Nephron progenitor cell (in vitro differentiated cells): ENCODE measurements at places on chromosomes 7 and 10.

DNA sequence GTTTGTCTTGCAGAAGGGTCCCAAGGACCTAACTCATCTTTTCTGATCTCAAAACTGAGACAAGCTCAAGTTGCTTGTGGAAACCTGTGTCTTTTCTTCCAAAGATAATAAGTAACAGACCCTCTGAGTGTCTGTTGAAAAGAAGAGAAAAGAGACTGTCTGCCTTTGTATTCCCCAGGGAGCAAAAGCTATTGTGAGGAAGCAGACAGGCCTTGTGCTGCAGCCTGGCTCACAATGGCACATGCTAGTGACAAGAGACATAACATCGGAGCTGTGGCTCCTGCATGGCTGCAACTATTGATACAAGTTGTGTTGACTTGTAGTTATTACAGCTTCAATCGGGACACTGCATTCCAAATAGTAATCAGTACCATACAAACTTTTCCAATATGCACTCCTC lies 202.9 kb downstream of the DKK1 start:
- peaks cover 19% of the 10 kb centered on the region for H3K4me1 ChIP-seq
- DNase-seq, result peak; percentile 18
- H3K27me3 ChIP-seq, result no peaks in the 10 kb centered on the region

- H3K4me3 ChIP-seq, result no peak overlapping the region
- no peak overlapping the region for H3K27ac ChIP-seq
- H3K4me1 ChIP-seq, result peaks cover 49% of the 10 kb centered on the region
These were observed 61.0 kb upstream of the NANOS1 start for GRCh38 chr10:118968482-118968881.

- no peak overlapping the region for H3K4me3 ChIP-seq
- H3K36me3 ChIP-seq, result no peaks in the 10 kb centered on the region
- H3K4me1 ChIP-seq, result peaks cover 35% of the 10 kb centered on the region
- no peak for DNase-seq
These were observed 112.0 kb downstream of the NPTX2 start for GRCh38 chr7:98729121-98729520.

GRCh38 chr7:91633013-91633441 lies 247.5 kb downstream of the MTERF1 start:
- no peak overlapping the region for H3K4me3 ChIP-seq
- H3K36me3 ChIP-seq, result no peaks in the 10 kb centered on the region
- no peak for DNase-seq
- no peaks in the 10 kb centered on the region for H3K4me1 ChIP-seq
- H3K27me3 ChIP-seq, result peaks cover 3% of the 10 kb centered on the region

DNA sequence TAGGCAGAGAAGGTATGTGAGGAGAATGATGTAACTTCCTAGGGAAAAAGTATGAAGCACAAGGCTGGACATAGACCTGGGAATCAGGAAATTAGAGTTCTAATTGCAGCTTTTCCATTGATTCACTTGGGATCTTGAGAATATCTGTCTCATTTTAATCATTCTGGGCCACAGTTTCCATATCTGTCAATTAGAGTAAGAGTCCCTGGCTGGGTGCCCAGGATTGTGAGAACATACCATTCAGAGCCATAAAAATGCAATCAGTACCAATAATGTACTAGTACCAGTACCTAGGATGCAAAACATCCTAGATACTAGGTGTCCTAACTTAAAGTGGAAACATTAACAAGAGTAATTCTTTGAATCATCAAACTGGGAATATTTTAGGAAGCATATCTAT lies 29.6 kb downstream of the CAV1 start:
- no peaks in the 10 kb centered on the region for H3K36me3 ChIP-seq
- no peak for DNase-seq
- H3K4me3 ChIP-seq, result no peak overlapping the region
- peaks cover 9% of the 10 kb centered on the region for H3K4me1 ChIP-seq
- H3K27me3 ChIP-seq, result no peaks in the 10 kb centered on the region
- no peak overlapping the region for H3K27ac ChIP-seq
